ENCODE measurements at places on chromosomes 1 and 21. TPM values are rescaled to one million over a fixed set of nuclear protein-coding genes. Genes with fewer than 3 reads are reported as not detected.

DNA sequence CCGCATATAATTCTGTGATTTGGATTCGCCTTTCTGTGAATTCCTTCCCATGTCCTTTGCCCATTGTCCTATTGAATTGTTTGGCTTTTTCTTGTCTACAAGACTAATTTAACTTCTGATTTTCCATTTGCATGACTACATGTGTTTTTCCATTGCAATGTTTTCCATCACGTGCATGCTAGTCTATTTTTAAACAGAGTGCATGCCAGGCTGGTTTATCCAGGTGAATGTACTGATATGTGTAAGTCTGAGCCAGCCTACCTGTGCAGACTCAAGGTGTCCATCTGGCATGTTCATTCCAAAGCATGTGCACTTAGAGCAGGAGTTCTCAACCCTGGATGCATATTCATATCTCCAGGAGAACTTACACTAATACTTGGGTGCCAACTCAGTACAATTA lies 59.7 kb downstream of the INAVA start:
- DNase-seq: no peak

- no peak for DNase-seq
Measured at GRCh38 chr1:26858160-26858559, 4.8 kb upstream of the SFN start.

GRCh38 chr1:213227458-213227857 lies 176.4 kb downstream of the RPS6KC1 start:
- DNase-seq: no peak

- DNase-seq: no peak
Measured at GRCh38 chr1:44625348-44625747, 48.9 kb downstream of the TMEM53 start.

GRCh38 chr21:28227881-28228635 lies 764.6 kb downstream of the LTN1 start:
- no peak for DNase-seq

Gene MAP10
- total RNA-seq: 8.9 TPM

Gene DNTTIP2
- total RNA-seq: 99.9 TPM

Gene CRABP2
- 21.4 TPM for total RNA-seq

Gene LRRC3
- 0.17 TPM for total RNA-seq

Gene PFKFB2
- total RNA-seq: 2.1 TPM
